Posterior cingulate gyrus (tissue), 11 donors: ENCODE measurements at places on chromosomes 4 and X.

GRCh38 chr4:108155373-108155772, 13.4 kb downstream of the LEF1 start:
- DNase-seq, result no peak

GRCh38 chr4:26573389-26573794, 10.5 kb upstream of the TBC1D19 start:
- DNase-seq, result no peak

GRCh38 chr4:63459329-63459728, 949.9 kb downstream of the TECRL start:
- no peak for DNase-seq

DNA sequence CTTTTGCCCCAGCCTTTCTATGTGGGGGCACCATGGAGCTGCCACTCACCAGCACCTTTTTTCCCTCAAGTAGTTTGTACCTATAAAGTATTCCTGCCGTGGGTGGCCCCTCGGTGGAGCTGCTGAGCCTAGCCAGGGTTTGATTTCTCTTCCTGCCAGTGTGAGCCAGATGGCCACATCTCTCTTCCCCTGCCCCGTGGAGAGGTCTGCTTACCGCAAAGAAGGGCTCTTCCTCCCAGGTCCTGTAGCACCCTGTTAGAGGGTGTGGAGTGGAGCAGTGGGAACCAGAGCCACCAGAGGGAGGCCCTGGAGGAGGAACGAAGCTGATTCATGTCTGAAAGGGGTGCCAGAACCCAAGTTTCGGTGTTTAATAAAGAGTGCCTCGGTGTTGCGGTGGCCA, 95.4 kb downstream of the PTTG2 start:
- no peak for DNase-seq

DNA sequence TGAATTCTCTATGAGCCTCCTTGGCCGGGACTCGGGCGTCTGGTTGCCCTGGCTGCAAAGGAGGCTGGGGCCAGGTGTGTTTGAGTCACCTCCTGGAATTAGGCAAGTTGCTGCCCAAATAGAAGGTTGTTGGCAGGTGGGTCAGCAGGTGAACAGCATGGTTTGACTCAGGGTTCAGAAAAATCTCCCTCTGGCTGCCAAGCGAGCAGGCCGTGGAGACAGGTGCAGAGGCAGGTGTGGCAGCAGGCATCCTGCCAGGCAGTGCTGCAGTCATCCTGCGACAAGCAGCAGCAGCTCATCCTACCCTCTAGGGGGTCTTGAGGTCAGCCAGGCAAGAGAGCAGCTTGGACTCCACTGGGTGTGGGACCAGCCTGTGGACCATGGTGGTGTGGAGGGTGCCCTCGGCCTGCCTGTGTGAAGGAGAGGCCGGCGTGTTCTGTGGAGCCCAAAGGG, 8.2 kb downstream of the MSANTD1 start:
- DNase-seq, result peak; percentile 69

GRCh38 chr4:184548648-184549341, 74.4 kb upstream of the IRF2 start:
- no peak for DNase-seq

- DNase-seq, result no peak
Measured at GRCh38 chr4:72283357-72283756, 251.6 kb downstream of the NPFFR2 start.

GRCh38 chr4:3009422-3009821, 46.1 kb downstream of the GRK4 start:
- DNase-seq, result no peak

- no peak for DNase-seq
Measured at GRCh38 chrX:14497184-14497666, 32.1 kb upstream of the GLRA2 start.

- no peak for DNase-seq
Measured at GRCh38 chr4:6658209-6658595, 17.7 kb downstream of the MRFAP1 start.

DNA sequence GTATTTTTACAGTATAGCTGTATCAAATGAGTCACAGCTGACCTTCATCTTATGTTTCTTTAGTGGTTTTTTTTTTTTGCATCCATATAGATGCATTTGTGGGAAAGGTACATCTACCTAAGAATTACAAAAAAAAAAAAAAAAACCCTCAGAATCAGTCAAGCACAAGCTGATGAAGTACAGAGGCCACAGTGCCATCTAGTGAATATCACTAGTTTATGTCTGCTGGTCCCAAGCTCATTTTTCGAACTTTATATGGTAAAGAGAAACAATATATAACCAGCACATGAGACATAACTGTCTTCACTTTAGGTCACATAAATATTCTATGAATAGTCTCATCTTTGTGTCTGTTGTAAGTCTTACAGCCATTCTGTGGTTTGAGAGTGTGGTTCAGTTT, 220.1 kb downstream of the DLG3 start:
- no peak for DNase-seq

- DNase-seq, result no peak
Measured at GRCh38 chr4:100306018-100306417, 115.8 kb upstream of the DDIT4L start.

GRCh38 chr4:107600983-107601382, 119.1 kb downstream of the PAPSS1 start:
- DNase-seq, result no peak

- no peak for DNase-seq
Measured at GRCh38 chr4:86181585-86181984, 178.3 kb downstream of the MAPK10 start.

GRCh38 chr4:151983854-151984253, 223.0 kb upstream of the GATB start:
- DNase-seq, result no peak

DNA sequence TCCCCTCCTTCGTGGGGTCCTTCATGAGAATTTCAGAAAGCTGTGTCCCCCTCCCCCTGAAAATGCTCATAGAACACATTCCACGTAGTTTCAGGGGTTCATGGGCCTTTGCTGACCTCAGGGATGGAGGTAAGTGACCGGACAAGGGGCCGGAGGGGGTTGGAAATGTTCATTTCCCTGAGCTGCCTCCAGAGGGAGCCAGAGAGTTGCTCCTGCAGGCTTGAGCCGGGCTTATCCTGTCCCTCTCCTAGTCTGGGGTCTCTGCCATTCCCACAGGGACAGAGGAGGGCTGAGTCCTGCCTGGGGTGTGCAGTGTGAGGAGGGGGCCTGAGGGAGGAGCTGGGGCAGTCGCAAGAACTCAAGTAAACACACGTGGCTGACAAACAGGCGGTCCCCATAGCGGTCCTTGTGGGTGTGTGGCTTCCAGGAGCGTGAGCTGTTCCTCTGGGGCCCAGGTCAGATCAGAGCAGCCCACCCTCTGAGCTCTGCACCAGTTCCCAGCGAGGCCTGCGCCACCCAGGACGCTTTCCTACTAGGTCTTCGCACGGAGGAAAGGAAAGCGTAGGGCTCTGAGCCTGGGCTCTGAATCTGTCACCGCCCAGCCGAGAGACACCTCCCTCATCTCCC, 62.5 kb downstream of the WFS1 start:
- no peak for DNase-seq

DNA sequence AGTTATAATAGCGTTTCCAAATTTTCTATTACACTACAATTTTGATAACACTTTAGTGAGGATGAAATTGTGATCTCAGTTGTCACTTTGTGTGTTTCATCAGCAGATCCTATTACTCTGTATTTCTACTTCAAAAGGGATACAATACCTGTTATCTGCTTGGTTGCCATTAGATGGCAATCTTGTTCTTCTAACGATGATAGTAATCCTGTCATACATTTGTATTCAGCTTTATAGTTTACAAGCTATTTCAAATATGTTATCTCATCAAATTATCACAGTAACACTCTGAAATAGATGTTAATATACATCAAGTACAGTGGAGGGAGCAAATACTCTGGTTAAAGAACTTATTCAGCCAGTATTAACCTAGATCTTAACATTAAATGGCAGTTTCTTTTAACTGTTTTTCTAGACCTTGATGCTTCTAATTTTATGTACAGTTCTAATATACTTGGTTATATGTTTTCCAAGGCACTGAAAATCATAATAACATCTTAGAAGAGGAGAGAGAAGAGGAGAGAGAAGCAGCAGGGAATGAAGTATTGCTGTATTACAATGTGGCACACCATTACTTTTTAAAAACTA, 292.0 kb downstream of the CCSER1 start:
- no peak for DNase-seq

GRCh38 chr4:110107866-110108265, 90.5 kb downstream of the ELOVL6 start:
- no peak for DNase-seq

DNA sequence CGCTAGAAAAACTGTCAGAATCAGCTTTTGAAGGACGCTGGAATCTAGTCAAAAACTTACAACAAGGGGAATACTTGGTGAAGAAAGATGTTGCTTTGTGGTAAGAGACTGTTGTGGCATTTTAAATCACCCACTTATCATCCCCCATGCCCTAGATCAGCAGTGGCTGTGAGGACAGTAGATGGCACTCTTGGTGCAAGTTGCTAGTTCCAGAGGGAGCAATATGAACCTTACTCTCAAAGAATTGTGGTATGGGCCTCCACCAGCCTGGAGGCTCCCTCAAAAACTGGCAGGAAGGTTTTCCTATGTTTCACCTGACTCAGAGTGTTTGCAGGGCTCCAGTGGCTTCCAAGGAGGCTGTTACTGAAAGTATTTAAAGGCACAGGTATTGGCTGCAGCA, 37.7 kb upstream of the SLC16A2 start:
- DNase-seq, result no peak

DNA sequence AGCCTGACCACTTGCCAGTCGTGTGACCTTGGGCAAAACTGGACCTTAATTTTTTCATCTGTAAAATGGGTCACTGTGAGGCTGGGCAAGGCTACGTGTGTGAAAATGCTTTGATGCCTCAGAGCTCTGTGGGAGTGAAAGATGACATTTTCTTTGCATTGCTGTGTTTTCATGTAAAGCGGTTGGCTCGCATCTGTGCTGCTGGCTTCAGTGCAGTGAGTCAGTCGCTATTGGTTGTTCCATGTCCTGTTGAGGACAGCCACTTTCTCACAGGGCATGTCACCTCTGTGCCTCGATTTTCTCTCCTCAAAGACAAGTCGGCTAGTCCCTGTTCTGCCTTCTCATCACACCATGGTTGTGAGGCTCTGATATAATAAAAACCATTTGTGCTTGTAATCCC, 4.4 kb downstream of the MTMR1 start:
- DNase-seq, result no peak

GRCh38 chr4:94590493-94590892, 138.8 kb downstream of the PDLIM5 start:
- no peak for DNase-seq

DNA sequence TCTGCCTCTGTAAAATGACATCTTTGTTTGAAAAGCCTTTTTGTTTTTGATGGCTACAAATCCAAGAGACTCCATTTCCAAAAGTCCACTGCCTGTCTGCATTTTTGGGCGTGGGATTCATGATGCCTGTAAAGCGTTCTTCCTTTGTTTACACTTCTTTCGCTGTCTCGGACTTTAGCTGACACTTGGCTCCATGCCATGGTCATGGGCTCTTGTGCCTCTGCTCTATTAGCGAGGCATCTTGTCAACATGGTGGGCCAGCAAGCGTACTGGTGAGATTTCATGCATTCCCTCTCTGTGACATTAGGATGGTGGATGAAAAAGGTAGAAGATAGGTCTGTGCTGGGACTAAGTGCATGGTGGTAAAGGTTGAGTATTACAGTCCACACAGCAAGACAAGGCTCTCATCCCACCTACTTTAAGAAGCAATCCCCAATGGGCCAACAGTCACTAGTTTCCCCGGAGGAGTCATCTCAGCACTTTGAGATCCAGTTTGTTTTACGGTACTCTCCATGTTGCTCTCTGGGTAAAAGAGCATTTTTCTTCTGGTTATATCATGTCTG, 298.2 kb upstream of the KLF3 start:
- DNase-seq, result no peak

- DNase-seq, result no peak
Measured at GRCh38 chr4:121015421-121015820, 56.9 kb downstream of the NDNF start.

DNA sequence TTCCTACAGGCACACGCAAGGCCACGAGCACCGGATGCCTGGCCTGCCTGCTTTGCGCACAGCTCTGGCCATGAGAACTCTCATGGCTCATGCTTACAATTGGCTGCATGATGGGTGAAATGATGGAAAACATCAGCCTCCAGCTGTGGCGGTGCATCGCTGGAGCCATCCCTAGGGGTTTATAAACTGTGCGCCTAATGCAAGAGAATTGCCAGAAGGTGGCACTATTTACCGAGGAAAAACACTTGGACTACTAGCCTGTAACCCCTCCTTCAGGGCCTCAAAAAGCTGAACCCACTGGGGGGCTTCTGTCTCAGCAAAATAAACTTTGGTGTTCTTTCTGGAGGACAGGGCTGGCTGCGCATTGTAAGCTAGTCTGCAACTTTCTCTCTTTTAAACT, 51.9 kb downstream of the PHKA2 start:
- no peak for DNase-seq

- no peak for DNase-seq
Measured at GRCh38 chr4:129342819-129343408, 247.0 kb downstream of the C4orf33 start.

DNA sequence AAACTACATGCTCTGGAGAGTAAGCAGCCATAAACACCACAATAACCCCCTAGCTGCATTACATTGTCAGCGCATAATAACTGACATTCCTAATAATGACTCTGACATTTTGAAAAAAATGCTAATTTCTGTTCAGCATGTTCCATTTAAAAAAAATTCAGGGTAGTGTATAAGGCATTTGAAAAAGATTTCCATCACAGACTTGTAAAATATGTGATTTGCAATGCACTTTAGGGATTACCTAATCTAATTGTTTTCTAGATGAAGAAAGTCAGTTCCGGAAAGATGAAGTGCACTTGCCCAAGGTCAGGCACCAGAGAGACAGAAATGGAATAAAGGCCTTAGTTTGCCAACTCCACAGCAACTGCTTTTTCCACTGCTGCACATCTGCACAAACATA, 55.3 kb downstream of the FANCB start:
- DNase-seq, result no peak

DNA sequence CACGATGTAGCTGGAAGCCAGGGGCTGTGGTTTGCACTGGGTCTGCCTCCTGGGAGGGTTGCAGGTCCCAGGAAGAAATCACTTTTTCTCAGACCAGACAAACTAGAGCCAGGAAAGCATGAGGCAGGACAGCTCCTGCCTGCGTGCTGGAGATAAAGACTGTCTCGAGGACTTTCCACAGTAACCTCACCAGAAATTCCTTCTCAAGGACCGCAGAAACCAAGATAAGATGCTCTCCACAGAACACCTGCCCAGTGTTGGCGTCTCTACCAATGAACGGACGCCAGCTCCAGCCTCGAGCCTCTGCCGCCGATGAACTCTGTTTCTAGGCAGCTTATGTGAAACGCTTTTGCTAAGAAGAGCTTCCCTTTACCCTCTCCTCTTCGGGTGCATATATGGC, 76.9 kb upstream of the AFAP1 start:
- DNase-seq, result no peak

- no peak for DNase-seq
Measured at GRCh38 chr4:36651253-36651652, 369.8 kb downstream of the DTHD1 start.

DNA sequence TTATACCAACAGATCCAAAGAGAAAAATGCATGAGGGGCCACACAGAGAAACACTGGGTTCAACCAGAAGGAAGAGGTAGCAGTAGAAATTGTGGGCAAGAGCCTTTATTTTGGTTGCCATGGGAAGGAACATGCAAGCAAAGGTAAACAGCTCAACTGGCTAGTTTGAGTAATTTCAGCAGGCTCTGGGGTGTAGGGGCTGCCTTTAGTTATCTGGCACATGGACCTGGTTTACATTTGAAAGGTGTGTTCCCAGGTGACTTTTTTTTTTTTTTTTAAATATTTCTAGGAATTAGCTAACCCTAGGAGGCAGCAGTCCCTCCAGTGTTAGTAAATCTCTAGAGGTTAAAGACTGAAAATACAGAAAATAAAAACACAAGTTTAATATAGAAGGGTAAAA, 481.9 kb downstream of the ACTRT1 start:
- DNase-seq, result no peak

- no peak for DNase-seq
Measured at GRCh38 chr4:124212815-124213630, 499.5 kb downstream of the ANKRD50 start.
